ENCODE measurements at places on chromosomes 12 and 14.

GRCh38 chr12:2574355-2574935 lies 220.3 kb upstream of the FKBP4 start:
- DNase-seq, result peak; percentile 17

DNA sequence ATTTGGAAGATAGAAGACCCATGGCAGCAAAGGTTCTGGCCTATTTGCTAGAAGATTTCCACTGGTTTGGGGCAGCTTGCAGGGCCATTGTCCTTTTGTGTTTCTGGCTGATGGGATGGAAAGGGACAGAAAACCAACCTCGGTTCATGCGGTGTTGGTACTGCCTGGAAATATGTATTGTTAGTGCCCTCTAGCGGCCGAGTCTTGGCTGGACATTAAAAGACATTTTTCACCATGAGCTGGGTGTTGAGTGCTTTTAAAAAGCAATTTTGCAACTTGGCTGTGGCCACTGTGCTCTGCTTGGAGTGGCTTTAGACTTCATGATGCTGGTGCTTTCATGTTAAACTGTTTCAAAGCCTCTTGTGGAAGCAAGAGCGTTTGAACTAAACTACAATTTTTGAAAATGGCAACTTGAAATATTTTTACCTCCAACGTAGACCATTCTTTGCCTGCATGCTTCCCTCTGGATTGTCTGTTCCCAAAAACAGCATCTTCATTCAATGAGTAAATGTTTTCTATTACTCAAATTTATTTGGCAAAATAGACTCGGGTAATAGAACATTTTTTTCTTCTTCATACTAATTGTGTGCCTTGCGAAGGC lies 102.7 kb upstream of the TBX5 start:
- DNase-seq, result peak; percentile 70

GRCh38 chr14:56120091-56120691 lies 2.0 kb downstream of the PELI2 start:
- peak; percentile 65 for DNase-seq

DNA sequence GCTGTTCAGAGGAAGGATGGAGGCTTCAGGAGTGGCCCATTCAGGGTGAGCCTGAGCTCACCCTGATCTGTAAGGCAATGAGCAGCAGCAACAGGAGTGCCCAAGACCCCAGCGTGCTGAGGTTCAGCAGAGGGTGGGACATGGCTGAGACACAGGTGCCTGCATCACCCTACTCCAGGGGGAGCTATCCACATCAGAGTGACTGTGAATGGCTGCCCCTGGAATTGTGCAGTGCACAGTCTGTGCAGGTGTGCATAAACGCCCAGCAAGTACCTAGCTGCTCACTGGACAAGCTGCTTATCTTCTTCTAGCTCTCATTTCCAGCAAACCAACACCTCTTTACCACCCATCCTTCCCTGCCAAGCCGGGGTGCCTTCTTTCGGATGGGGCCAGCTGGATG lies 140.6 kb upstream of the PRMT8 start:
- no peak for DNase-seq

DNA sequence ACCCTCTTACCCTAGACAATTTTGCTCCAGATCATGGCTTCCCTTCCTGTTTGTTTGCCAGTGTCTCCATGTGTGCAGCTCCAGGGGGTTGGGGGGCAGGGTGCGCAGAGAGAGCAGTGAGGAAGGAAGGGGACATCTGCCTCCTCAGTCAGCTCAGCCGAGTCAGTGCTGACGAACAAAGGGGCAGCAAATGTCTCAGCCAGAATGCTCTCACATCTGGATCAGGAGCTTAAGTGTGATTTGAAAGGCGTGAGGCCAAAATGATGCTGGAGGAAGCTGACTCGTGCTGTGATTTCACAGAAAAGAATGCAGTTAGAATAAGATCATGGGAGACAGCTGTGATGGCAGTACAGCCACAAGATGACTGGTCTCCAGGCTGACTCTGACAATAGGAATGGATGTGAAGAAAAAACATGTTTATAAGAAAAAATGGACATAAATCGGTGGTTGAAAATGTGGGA lies 27.1 kb upstream of the CDK17 start:
- no peak for DNase-seq

DNA sequence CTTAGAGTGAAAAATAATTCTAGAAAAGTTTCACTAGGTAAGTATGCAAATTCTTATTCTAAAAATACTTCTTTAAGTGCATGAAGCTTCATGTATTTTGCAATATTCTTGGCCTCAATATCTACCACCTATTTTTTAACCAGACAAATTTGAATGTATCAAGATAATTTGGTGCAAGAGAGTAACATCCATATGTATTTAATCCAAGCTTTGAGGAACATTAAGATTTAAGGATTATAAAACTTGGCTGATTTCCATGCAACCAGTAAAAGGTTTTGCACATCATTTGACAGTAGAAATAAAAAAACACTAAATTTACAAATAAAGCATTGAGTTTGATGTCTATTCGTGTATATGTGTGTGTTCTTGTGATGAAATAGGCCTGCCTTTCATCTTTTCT lies 7.7 kb downstream of the LUM start:
- DNase-seq, result no peak

- no peak for DNase-seq
Measured at GRCh38 chr12:125263385-125263784, 198.2 kb downstream of the AACS start.

- no peak for DNase-seq
Measured at GRCh38 chr12:110935588-110935987, 15.2 kb upstream of the MYL2 start.

GRCh38 chr12:74365178-74365964 lies 172.3 kb upstream of the ATXN7L3B start:
- DNase-seq, result no peak

GRCh38 chr12:4435537-4435936 lies 10.1 kb downstream of the FGF6 start:
- no peak for DNase-seq

- DNase-seq, result peak; percentile 65
Measured at GRCh38 chr12:52884526-52885293, 20.2 kb downstream of the KRT8 start.

DNA sequence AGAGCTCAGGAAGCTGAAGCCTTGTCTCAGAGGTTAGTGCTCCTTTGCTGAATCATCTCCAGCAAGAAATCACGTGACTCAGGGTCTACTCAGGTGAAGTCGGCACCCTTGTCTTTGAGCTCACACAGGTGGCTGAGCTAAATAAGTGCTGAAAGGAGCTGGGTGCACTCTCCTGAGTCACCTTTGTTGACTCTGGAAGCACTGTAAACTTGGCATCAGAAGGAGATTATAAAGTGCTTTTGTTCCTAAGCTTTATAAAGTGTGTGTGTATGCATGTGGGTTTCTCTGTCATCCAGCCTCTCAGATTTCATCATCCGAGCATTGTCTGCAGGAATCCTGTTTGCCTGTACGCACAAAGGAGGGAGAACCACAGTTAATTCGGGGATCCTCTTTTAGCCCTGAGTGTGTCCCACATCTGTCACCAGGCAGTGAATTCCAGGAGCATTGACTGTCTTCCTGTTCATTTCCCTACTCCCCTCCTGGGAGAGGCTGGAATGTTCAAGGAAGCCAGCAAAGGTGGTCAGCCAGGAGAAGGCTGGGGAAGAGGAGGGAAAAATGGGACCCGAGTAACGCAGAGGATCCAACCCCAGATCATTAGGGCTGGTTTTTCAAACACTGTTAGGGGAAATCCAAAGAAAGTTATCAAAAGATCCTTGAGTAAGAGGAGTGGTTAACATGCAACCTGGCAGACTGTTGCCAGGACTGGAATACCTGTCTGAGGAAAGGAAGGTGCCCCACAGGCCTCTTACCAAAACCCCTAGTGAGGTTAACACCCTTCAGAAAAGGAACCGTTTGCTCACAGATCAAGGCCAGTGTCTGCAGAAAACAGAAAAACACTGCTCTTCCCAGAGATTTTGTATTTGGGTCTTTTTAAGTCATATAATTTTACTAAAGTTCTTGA lies 157.5 kb upstream of the HIF1A start:
- no peak for DNase-seq

- DNase-seq, result no peak
Measured at GRCh38 chr12:20695232-20695631, at the start of gene SLCO1C1. SLCO1C1 (plus strand) TSS chr12:20695332; CDS start chr12:20699577, 4,245 bp downstream.

DNA sequence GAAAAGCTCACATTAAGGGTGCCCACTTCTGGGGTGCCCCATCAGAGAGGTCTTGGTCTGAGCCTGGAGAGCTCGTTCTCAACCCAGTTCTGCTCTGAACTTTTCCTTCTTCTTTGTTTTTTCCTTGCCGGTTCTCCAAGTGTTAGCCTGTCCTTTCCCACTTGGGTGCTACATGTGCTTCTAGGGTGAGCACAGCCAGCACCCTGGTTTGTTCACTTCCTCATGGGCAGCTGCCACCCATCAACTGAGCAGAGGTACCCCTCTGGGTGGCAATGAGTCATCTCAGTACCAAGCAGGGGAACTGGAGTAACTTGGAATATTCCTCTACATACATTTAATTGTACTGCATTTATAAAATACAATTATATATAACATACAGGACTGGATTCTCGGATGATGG lies 3.9 kb upstream of the SYNE3 start:
- DNase-seq, result no peak

- DNase-seq, result no peak
Measured at GRCh38 chr12:93144109-93144508, 215.0 kb upstream of the EEA1 start.

- no peak for DNase-seq
Measured at GRCh38 chr14:68619790-68620574, 172.9 kb downstream of the ZFP36L1 start.

GRCh38 chr12:132488127-132489077 lies 1.5 kb upstream of the FBRSL1 start:
- DNase-seq, result no peak

DNA sequence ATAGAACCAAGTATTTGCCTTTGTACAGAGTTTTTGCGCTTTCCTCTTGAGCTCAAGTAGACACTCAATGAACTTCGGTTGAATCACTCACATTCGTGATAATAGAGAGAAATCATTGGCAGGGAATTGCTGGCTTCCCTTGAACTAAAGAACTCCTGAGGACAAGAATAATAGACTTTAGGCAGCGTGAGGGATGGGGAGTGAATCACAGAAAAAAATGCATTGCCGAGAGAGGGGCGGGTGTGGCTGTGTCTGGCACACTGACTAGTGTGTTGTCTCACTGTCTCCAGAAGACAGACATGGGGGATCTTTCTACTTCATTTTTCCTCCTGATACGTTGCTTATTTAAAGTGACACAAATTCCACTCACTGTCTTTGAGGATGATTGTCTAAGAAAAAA lies 805.2 kb downstream of the BCL11B start:
- no peak for DNase-seq

- DNase-seq, result no peak
Measured at GRCh38 chr12:26713885-26714383, 119.1 kb downstream of the ITPR2 start.

DNA sequence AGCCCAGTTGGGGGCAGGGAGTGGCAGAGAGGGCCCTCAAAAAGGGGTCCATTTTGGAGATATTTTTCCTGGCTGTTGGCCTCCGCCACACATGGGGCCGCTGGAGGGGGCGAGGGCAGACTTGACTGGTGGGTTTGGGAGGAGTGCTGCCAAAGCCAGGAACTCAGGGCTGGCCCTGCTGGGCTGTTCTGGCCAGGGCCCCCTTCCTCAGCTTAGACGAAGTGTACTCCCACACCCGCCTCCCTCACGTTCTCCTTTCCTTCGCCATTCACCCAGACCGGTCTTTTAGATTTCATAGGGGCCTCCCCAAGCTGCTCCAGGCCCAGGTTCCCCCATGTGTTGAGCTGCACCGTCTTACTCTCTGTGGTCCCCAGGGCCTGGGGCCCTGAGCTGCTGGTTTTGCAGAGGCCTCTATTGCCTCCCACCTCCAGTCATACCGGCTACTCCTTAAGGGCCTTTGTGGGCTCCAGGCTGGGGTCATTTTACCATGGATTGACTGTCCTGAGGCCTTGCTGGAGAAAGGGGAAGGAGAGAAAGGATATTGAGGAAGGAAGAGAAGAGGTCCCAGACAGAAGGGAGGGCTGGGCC lies 1.3 kb downstream of the KRT7 start:
- no peak for DNase-seq

DNA sequence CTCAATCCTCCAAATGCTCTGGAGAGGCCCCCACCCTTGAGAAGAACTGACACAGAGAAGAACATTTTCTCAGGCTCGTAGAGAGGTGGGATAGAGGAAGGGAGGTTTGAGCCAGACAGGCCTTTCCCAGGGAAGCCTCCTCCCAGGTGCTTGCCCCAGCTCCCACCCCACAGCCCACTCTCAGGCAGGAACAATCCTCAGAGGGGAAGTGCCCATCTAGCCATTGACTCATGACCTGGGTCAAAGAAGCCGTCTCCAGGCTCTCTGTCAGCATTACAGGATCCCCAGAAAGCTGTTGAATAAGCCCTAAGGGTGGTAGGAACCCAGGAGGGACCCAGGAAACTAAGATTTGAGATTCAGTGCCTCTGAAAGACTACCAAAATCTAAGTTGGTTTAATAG lies 3.8 kb downstream of the AQP6 start:
- DNase-seq, result no peak

- DNase-seq, result no peak
Measured at GRCh38 chr12:130947028-130947613, 6.6 kb upstream of the ADGRD1 start.

DNA sequence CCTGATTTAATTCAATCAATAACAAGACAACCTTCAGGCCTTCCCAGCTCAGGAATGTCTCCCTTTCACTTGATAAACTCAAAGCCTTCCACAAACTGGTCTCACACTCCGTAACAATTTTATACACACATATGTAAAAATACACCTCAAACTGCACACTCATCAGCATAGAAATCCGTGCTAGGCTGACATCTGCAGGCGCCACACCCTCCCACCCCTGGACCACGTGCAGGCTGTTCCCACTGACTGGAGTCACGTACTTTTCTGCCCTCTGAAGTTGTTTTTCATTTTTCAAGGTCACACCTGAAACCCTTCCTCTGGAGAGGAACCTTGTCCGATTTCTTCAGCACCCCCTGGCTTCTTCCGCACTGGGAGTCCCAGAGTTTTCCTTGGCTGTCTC lies 27.6 kb downstream of the FBXO21 start:
- DNase-seq, result no peak

DNA sequence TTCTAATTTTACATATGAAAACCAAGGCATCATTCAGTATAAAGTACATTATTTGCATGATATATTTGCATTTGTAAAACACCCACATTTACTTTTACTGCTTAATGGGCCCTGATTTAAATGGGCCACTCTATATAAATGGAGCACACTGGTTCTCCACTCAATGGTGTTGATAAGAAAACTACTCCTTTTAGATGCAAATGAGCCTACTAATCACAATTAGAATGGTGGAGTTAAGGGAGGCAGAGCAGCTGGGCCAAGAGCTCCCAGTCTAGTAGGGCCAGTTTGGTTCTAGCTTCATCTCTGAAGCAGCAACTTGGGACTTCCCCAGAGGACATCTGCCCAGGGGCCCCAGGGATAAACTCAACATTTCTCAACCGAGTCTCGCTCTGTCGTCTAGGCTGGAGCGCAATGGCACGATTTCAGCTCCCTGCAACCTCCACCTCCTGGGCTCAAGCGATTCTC lies 120.7 kb downstream of the FOXN3 start:
- no peak for DNase-seq

DNA sequence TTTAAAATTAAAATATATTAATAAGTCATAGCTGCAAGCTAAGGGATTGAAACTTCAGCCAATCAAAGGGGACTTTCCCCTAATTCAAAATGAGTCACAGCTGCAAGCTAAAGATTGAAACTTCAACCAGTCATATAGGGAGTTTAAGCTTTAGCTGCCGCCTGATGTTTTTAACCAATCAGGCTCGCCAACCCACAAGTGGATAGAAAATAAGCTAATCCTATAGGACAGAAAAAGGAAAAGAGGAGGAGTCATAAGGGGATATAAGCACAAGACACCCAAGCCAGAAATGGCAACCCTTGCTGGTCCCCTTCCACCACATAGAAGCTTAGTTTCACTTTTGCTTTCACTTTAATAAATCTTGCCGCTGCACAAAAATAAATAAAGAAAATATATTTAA lies 1154.6 kb downstream of the GALC start:
- DNase-seq, result no peak

GRCh38 chr14:58171090-58171489 lies 19.1 kb upstream of the ARMH4 start:
- DNase-seq, result peak; percentile 79
